A172 (cell line): ENCODE measurements at places on chromosomes 6 and 20.
A peak's percentile ranks its signal among the peaks of the same experiment; 100 is the strongest.

- DNase-seq: no peak
Measured at GRCh38 chr6:40369042-40369441, 218.1 kb downstream of the LRFN2 start.

GRCh38 chr6:158373214-158373613 lies 60.9 kb downstream of the TULP4 start:
- DNase-seq: no peak

- peak; percentile 18 for DNase-seq
Measured at GRCh38 chr6:42193491-42193894, 1.3 kb downstream of the GUCA1B start.

DNA sequence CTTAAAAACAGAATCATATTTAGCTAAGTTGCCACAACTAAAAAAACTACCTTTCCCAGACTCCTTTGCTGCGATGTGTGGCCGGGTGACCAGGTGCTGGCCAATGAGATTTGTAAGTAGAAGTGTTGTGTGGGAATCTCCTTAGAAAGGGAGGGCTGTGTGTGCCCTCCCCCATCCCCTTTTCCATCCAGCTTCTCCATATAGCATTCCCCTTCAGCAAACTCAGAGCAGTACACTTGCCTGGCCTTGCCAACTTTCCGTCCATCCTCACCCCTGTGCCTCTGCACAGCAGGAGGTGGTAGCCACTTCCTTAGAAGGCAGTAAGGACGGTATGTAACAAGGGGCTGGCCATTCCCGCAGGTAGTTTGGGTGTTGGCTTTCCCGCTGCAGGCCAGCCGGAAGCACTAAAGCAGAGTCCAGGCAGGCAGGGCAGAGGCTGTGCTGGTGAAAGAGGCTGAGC lies 22.3 kb upstream of the KCNK16 start:
- DNase-seq: peak; percentile 2

- DNase-seq: no peak
Measured at GRCh38 chr6:7507600-7507999, 33.9 kb upstream of the DSP start.

GRCh38 chr20:57380081-57380750 lies 11.0 kb upstream of the RBM38 start:
- no peak for DNase-seq

DNA sequence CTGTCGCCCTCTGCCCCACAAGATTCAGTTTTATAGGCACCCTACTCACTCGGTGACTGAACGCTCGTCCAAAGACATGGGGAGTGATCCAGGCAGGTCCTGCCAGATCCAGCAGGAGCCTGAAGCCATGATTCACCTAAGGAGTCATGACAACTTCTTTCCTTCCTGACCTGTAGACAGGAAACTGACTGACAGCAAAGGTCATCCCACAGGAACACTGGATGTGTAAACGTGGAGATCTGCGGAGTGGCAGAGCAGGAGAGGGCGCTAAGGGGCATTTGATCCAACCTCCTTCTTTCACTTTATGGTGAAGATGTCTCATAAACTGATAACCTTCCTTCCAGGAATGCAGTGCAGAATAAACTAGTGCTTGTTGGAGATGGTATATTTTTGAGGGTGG lies 192.2 kb downstream of the GJA10 start:
- DNase-seq: peak; percentile 64

DNA sequence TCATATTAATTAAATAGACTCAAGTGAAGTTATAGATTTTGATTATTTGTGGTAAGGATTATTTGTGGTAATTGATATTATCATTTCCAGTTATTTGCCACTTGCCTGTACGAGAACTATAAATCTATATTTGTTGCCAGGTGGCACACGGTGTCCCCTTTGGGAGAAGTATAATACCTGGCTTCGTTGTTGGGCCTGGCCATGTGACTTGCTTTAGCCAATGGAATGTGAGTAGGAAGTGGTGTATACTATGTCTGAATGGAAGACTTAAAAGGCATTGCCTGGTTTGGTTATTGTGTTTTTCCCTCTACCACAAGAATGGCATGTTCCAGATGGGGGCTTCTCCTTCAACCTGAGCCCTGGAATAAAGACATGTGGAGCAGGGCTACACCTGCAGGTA lies 228.1 kb downstream of the CDC5L start:
- no peak for DNase-seq

GRCh38 chr20:10505827-10506226 lies 70.7 kb downstream of the SLX4IP start:
- no peak for DNase-seq

DNA sequence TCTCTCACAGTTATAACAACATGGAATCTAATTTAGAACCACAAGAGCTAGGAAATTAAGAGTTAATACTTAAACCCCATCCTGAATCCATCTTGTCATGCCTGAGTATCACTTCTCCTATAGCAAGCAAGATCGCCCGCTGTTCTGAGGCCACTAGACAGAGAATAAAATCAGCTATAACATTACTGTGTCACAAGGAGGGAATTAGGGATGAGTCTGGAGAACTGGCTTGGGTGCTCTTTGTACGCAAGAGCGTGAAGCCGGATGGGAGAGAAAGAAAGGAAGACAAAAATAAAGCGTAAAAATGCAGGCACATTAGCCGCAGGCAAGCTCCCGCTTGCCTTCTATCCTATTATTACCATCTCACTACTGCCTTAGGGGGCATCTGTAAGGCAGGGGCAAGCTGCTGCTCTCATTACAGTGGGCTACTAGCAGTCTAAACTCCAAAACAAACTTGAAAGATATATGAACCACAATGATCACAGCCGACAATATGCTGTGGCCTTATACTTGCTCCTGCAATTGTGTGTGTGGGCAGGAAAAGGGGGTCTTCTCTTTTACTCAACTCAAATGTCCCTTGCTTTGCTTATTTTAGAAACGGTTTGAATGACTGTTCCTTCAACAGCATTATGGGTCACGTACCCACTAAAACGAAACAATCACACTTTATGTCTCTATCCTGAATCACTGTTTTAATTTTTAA lies 81.9 kb downstream of the GJA10 start:
- no peak for DNase-seq

GRCh38 chr6:56101141-56101553 lies 146.2 kb downstream of the COL21A1 start:
- peak; percentile 79 for DNase-seq

DNA sequence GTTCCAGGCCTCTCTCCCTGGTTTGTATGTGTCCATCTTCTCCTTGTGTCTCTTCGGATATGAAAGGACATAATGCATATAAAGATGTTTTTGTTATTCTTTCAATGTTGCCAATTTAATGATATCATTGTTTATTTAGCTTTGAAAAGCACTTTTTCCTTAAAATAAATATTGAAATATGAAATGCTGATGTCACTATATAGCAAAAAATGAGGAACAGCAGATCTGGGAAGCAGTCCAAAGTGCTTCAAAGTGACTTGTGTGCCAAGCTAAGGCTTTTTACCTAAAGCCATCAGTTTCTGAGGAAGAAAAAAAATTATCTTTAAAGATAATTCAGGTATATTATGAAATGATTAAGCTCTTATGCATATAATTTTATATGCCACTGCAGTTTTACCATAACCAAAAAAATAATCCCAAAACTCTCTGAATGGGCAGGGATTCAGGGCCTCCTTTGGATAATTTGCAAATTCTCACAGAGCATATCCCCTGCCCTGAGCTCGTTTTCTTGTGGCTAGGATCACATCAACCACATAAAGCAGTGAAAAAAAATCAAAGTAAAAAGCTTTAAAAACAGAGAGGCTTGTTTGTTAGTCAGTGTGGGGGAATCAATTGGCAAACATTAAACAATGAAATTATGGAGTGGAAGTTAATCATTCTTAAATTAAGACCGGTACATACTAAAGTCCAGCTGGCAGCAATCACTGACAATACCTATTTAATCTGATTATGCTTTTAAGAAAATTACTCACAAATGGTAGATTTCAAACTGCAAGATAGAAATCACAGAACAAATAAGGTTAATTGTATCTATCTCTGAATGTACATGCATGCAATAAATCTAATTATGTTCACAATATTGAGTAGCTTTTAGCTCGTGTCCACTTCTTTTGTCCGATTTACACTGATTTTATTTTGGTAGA lies 1027.9 kb upstream of the ADGRB3 start:
- no peak for DNase-seq

DNA sequence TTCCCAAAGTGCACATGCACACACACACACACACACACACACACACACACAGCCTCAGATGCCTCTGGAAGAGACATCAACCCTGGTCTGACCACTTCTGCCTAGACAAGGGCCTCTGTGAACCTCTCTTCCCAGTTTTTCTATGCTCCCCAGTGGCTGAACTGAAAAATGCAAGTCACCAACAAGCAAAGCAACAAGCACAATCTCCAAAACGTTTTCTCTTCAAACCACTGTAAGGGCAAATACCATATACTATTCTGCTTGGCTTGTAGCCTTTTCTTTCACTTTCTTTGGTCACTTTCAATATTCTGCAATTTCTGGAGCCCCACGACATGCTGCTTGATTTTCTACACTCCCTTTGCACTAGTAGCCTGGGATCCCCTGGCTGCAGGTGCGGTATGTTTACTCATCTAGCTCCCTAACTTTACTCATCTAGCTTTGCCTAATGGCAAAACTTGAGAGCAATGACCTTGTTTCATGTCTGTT lies 121.4 kb upstream of the DST start:
- DNase-seq: no peak

- DNase-seq: peak; percentile 11
Measured at GRCh38 chr6:127855542-127856159, 45.2 kb downstream of the THEMIS start.

DNA sequence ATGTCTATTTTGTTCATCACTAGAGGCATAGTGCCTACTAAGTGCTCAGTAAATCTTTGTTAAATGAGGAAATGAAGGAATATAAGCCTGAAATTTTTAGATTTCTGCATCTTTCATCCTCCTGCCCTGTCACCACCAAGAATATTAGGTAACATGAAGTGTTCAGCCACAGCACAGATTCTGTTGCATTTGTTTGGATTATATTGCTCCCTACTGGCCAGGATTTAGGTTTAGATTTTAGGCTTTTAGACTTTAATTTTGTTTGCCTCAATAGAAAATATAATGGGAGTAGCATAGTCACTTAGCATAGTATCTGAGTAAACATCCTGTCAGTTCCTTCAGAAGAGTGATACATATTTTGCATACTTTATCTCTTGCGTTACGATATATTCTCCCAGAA lies 14.2 kb downstream of the FARS2 start:
- DNase-seq: no peak
